Osteocyte (in vitro differentiated cells): ENCODE measurements at places on chromosomes 3 and 15.
A peak's percentile ranks its signal among the peaks of the same experiment; 100 is the strongest.

- H3K27ac ChIP-seq = no peak overlapping the region
- no peaks in the 10 kb centered on the region for H3K27me3 ChIP-seq
- H3K36me3 ChIP-seq = peaks cover 30% of the 10 kb centered on the region
- H3K4me3 ChIP-seq = no peak overlapping the region
- H3K4me1 ChIP-seq = peaks cover 25% of the 10 kb centered on the region
These were observed 40.9 kb upstream of the TSPAN3 start for GRCh38 chr15:77111789-77112188.

- H3K27ac ChIP-seq = no peak overlapping the region
- peaks cover 9% of the 10 kb centered on the region for H3K4me1 ChIP-seq
- no peaks in the 10 kb centered on the region for H3K27me3 ChIP-seq
- H3K36me3 ChIP-seq = no peaks in the 10 kb centered on the region
- DNase-seq = no peak
These were observed 403.6 kb upstream of the PROK2 start for GRCh38 chr3:72188536-72188935.

DNA sequence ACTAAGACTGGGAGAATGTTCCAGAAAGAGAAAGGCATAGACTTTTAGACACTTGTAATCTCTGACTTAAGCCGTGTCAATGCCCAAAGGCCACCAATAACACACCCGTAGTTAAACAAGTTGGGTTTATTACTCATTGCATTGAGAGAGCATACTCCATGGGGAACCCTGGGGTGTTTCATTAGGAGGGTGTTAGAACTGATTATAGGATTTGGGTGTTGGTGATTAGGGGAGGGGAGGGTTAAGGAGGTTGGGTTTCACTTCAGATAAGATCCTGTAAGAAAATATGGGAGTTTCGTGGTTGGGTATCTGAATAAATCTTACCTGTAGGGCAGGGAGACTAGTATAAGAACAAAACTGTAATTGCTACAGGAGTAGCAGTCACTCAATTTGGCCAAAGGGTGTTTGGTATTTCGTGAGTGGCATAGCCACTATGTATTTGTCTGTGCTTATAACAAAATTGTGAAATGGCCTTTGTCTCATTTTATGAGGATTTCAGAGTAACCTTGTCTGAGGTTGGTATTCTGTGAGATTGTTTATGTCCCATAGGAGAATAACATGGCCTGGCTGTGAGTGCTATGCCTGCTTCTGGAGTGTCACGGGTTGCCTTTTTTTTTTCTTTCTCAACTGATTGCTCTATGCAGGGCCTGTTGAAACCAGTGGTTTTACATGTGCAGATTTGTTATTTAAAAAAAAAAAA lies 2.9 kb downstream of the HACD3 start:
- H3K4me3 ChIP-seq = peak overlapping the region; percentile 40
- no peak for DNase-seq
- peak overlapping the region; percentile 72 for H3K27ac ChIP-seq
- peaks cover 48% of the 10 kb centered on the region for H3K4me1 ChIP-seq

DNA sequence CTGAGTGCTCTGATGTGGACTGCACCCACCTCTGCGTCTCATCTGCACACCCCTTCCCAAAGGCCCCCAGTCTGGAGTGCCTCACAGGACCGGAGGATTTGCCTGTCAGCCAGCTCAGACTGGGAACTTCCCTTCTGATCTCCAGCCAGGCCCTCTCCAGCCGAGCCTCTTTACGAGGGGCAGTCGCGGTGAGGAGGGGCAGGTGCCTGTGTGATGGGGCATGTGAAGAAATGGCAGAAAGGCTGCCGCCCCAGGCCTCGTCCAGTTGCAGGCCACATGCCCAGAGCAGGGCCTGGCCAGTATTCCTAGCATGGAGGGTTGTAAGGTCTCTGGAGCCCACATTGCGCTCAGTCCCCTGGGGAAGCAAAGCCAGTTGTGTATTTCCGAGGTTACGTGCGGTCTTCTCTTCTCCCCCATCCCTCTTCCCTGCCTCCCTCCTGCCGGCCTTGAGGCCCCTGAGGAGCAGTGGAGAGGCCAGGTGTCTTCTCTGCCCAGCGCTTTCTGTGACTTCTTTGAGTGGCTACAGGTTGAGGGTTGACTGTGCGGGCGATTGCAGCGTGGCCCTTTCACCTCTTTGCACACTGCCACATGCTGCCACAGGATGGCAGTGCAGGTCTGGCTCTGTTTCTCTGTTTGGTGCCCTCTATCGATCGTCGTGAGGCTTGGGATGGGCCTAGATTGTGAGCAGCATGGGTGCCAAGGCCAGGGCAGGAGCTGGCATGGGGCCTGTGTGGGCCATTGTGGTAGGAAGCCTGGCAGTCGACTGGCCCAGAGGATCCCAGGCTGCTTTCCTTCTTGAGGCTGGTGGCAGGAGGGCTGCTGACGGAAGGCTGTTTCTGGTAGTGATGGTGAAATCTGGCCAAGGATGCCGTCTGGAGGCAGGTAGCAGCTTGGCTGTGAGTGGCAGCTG lies 5.3 kb downstream of the CLK3 start:
- H3K4me1 ChIP-seq = peaks cover 20% of the 10 kb centered on the region
- H3K4me3 ChIP-seq = no peak overlapping the region
- no peak overlapping the region for H3K27ac ChIP-seq
- H3K36me3 ChIP-seq = peaks cover 36% of the 10 kb centered on the region
- no peak for DNase-seq
- no peaks in the 10 kb centered on the region for H3K27me3 ChIP-seq

- H3K27ac ChIP-seq = no peak overlapping the region
- H3K27me3 ChIP-seq = no peaks in the 10 kb centered on the region
- no peaks in the 10 kb centered on the region for H3K36me3 ChIP-seq
- no peak overlapping the region for H3K4me3 ChIP-seq
These were observed 169.5 kb downstream of the TNIK start for GRCh38 chr3:171290680-171291079.

DNA sequence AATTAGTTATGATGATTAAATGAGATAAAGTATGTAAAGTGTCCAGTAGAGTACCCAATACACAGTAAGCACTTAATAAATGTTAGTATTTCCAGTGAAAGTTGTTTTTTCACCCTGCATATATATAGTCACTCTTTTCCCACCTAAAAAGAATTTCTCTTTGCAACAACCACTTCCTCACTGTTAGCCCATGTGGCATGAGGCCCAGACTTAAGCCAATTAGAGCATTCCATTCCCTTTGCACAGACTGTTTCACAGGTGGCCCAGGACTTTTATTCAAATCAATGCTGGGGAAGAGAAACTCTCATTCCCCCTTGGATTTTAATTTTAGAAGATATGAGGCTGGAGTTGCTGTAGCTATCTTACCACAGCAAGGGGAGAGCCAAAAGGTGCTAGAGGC lies 3.7 kb downstream of the IFT80 start:
- DNase-seq = no peak
- H3K4me1 ChIP-seq = peaks cover 22% of the 10 kb centered on the region
- H3K27me3 ChIP-seq = no peaks in the 10 kb centered on the region
- no peak overlapping the region for H3K27ac ChIP-seq
- no peak overlapping the region for H3K4me3 ChIP-seq
- H3K36me3 ChIP-seq = no peaks in the 10 kb centered on the region

DNA sequence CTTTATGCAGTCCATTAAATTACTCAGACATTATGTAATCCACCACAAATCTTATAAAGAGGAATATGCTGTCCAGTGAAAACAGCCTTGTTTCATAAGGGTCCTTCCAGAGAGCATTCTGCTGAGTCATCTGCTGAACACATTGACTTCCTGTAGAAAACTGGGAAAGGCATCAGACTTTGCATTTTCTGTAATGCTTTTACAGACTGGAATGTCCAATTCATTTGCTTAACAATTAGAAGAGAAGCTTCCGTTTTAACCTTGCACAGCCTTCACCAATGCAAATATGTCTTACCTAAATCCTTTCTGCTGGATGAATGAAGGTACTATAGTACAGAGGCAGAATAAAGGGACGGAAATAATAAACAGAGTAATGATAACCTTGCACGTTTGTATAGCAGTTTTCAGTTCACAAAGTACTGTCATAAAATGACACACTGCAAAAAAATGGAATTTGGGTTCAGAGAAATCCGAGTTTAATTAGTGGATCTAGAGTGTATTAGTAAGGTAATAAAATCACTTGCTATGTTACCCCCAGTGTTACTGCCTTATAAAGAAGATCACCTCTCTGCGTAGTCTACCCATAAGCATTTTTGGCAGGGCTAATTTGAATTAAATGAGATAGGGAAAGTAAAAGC lies 301.5 kb downstream of the PYDC2 start:
- H3K4me3 ChIP-seq = no peak overlapping the region
- H3K27me3 ChIP-seq = no peaks in the 10 kb centered on the region
- no peaks in the 10 kb centered on the region for H3K36me3 ChIP-seq
- H3K4me1 ChIP-seq = peaks cover 14% of the 10 kb centered on the region
- peak overlapping the region; percentile 86 for H3K27ac ChIP-seq
- DNase-seq = no peak

GRCh38 chr3:167882057-167882667 lies 146.6 kb downstream of the SERPINI1 start:
- H3K4me1 ChIP-seq = peaks cover 5% of the 10 kb centered on the region
- H3K27ac ChIP-seq = no peak overlapping the region
- DNase-seq = no peak

- H3K36me3 ChIP-seq = no peaks in the 10 kb centered on the region
- DNase-seq = no peak
- H3K27ac ChIP-seq = peak overlapping the region; percentile 72
- H3K4me1 ChIP-seq = peaks cover 44% of the 10 kb centered on the region
These were observed 2.4 kb downstream of the HACD3 start for GRCh38 chr15:65532738-65533051.

DNA sequence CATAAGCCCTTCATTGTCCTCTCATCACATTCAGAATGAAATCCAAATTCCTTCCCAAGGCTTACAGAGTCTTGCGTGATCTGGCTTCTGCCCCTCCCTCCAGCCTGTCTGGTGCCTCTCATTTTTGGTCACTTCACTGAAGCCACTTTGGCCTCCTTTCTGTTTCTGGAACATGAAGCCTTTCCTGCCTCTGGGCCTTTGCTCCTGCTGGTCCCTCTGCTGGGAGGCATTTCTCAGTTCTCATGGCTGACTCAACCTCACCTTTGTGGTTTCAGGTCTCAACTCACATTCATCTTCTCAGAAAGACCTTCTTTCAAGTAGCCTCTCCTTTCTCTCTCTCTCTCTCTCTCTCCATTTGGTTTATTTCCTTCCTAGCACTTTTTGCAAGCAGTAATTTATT lies 43.9 kb upstream of the BHLHE40 start:
- no peaks in the 10 kb centered on the region for H3K27me3 ChIP-seq
- no peak overlapping the region for H3K4me3 ChIP-seq
- H3K4me1 ChIP-seq = peaks cover 6% of the 10 kb centered on the region
- no peak overlapping the region for H3K27ac ChIP-seq
- H3K36me3 ChIP-seq = no peaks in the 10 kb centered on the region

DNA sequence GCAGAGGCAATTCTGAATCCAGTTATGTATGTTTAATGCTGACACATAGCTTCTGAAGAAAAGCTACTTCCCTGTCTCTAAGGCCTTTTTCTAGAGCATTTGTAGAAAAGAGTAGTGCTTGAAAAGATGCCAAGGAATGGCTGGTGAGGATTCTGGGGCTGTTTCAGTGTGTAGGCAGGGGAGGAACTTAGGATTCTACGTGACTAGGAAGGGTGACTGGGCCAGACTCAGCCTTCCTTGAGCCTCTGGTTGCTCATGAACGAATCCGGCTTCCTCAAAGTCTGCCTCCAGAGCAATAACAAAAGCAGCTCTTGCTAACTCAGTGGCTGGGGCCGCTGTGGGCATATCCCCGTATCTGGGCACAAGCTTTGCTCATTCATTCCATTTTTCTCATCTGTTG lies 104.8 kb upstream of the WNT5A start:
- no peaks in the 10 kb centered on the region for H3K36me3 ChIP-seq
- H3K27ac ChIP-seq = no peak overlapping the region
- no peak for DNase-seq
- no peak overlapping the region for H3K4me3 ChIP-seq
- H3K4me1 ChIP-seq = no peaks in the 10 kb centered on the region
- peaks cover 22% of the 10 kb centered on the region for H3K27me3 ChIP-seq
